Amygdala (tissue), 56 donors: ENCODE measurements at places on chromosomes 5 and 9.

GRCh38 chr9:38289236-38289865 lies 103.2 kb upstream of the ALDH1B1 start:
- no peak for DNase-seq

GRCh38 chr9:17588395-17588794 lies 9.5 kb downstream of the SH3GL2 start:
- no peak for DNase-seq

- DNase-seq, result no peak
Measured at GRCh38 chr5:61052882-61053281, 107.9 kb downstream of the NDUFAF2 start.

GRCh38 chr9:107118863-107119624 lies 164.0 kb upstream of the RAD23B start:
- DNase-seq, result no peak

GRCh38 chr5:80810425-80810824 lies 149.7 kb upstream of the RASGRF2 start:
- DNase-seq, result no peak
